NCI-H2107 (cell line): ENCODE measurements at places on chromosomes 7 and 10.

- no peak for DNase-seq
Observed at GRCh38 chr7:3087243-3087755, 43.6 kb upstream of the CARD11 start.

DNA sequence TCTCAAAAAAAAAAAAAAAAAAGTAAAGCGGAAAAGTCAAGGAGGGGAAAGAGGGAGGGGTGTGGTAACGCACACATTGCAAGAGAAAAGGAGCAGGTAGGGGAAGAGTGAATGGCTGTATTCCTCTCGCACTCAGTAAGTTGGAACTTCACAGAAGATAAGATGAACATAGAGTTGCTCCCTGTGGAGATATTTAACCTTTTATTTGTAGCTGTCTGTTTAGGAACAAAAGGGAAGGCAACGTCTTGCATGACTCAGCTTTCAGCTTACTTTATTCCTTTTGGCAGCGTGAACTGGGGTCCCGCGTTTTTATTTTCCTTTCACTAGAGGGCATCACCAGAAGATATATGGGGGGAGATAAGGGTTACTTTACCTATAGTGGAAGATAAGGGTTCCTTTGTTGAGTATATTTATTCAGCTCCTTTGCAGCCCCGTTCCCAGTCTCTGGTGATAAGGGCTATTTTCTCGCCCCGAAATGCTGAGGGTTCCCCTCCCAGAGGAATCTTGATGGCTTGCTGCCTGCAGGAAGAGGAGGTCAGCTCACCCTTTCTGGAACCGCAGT is 78.5 kb downstream of the APBB1IP start:
- no peak for DNase-seq

- DNase-seq = no peak
Observed at GRCh38 chr10:126302476-126302756, 85.9 kb downstream of the ADAM12 start.

DNA sequence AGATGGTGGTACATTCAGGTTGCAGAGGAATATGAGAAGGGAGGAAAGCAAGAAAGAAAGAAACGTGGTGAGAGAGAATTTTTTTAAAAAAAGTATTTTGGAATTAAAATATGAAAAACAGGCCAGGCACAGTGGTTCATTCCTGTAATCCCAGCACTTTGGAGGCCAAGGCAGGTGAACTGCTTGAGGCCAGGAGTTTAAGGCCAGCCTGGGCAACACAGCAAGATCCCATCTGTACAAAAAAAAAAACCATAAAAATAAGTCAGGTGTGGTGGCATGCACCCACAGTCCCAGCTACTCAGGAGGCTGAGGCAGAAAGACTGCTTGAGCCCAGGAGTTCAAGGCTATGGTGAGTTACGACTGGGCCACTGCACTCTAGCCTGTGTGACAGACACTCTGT is 112.1 kb downstream of the PARD3 start:
- DNase-seq = no peak

DNA sequence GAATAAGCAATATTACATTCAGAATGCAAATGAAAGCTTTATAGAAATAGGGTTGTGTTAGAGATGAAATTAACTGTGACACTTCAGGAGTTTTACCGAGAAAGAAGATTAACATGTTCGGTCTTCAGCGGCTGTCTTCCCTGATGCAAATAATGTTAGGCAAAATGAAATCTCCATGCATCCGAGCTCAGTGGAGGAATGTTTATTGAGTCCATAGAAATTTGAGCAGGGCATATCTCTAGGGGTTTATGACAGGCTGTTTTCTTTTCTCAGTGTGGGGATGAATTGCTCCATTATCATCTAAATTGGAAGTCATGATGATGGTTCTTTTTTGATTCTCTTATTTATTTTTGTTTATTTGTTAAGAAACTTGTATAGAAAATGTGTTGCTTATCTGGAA is 31.7 kb downstream of the DYNC1I1 start:
- no peak for DNase-seq

- no peak for DNase-seq
Observed at GRCh38 chr7:116802746-116803152, 59.6 kb upstream of the CAPZA2 start.

DNA sequence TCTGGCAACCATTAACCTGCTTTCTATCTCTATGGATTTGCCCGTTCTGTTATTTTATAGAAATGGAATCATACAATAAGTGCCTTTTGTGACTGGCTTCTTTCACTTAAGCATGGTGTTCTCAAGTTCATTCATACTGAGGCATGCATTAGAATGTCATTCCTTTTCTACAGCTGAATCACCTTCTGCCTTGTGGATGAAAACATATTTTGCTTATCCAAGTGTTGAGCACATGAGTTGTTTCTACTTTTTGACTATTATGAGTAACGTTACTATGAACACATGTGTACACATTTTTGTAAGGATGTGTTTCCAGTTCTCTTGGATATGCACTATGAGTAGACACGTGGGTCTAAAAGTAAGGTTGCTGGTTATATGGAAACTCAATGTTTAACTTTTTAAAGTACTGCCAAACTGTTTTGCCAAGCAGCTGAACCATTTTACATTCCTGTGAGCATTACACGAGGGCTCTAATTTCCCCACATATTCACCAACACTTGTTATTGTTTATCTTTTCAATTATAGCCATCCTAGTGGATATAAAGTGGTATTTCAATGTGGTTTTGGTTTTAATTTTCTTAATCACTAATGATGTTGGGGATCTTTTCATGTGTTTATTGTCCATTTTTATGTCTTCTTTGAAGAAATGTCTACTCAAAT is 241.3 kb downstream of the FANK1 start:
- DNase-seq = no peak

DNA sequence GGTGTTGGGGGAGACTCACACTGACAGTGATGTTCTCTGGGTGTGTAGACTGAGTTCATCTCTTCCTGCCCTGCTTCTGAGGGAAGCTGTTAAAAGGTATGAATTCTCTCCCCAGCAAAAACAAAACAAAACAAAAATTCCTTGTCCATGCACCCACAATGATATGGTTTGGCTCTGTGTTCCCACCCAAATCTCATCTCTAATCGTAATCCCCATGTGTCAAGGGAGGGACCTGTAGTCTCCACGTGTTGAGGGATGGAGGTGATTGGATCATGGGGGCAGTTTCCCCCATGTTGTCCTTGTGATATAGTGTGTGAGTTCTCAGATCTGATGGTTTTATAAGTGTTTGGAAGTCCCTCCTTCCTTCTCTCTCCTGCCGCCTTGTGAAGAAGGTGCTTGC is 245.5 kb downstream of the GALNT17 start:
- no peak for DNase-seq

DNA sequence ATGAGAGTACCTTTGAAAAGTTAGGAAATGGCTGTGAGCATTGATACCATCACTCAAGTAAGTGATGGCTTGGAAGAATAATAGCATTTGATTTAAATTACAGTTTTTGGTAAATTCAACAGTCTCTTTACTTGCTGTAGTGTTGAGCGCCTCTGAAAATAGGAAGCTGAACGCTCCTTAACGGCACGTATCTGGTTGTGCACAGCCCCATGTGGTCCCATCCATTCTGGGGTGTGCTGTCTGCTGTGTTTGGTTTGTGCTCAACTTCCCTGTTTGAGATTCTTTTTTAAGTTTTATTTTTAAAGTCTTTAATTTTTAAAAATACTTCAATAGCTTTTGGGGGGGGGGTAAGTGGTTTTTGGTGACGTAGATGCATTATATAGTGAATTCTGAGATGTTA is 51.5 kb downstream of the DNAJB6 start:
- DNase-seq = no peak

GRCh38 chr7:33578881-33579672 is 326.3 kb upstream of the BMPER start:
- no peak for DNase-seq
